ENCODE measurements at places on chromosomes 2 and 18.

DNA sequence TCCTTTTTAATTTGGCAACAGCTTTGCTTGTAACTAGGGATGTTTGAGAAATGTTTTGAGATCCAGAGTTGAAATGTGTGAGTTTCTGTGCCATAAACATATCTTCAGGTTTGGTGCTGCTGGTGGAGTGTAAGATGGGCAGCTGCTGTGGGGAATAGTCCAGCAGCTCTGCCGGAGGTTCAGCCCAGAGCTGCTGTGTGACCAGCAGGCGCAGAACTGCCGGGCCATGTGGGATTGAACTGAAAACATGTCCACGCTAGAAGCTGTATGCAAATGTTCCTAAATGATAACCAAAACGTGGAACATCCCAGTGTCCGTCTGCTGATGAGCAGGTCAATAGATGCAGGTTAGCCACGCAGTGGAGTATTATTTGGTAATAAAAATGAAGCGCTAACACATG is 99.6 kb downstream of the DGKD start:
- peaks cover 100% of the 10 kb centered on the region for H3K36me3 ChIP-seq
- no peak overlapping the region for H3K4me3 ChIP-seq
- no peaks in the 10 kb centered on the region for H3K27me3 ChIP-seq
- DNase-seq = no peak
- H3K27ac ChIP-seq = no peak overlapping the region
- peaks cover 9% of the 10 kb centered on the region for H3K4me1 ChIP-seq

DNA sequence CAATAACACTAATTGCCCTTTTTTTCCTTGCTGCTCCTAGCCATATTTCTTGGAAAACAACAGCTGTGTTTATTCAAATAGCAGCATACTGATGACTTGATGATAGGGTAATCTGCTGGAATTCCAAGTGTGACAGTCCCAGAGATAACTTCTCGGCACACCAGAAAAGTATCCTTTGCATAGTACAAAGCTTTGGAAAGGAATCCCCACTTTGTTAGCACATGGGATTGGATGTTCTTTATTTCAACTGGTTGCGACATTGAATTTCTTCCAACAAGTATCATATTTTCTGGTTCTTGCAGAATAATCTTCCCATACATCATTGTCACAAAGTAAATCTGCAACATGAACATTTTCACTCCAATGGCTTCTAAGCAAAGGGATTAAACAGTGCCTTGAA is 445.8 kb upstream of the ACVR2A start:
- H3K36me3 ChIP-seq = no peaks in the 10 kb centered on the region
- DNase-seq = peak; percentile 23
- no peaks in the 10 kb centered on the region for H3K4me1 ChIP-seq
- H3K27me3 ChIP-seq = no peaks in the 10 kb centered on the region

GRCh38 chr2:151815821-151816489 is 12.3 kb downstream of the ARL5A start:
- H3K27me3 ChIP-seq = no peaks in the 10 kb centered on the region
- H3K4me1 ChIP-seq = no peaks in the 10 kb centered on the region
- no peak overlapping the region for H3K4me3 ChIP-seq
- no peak overlapping the region for H3K27ac ChIP-seq

DNA sequence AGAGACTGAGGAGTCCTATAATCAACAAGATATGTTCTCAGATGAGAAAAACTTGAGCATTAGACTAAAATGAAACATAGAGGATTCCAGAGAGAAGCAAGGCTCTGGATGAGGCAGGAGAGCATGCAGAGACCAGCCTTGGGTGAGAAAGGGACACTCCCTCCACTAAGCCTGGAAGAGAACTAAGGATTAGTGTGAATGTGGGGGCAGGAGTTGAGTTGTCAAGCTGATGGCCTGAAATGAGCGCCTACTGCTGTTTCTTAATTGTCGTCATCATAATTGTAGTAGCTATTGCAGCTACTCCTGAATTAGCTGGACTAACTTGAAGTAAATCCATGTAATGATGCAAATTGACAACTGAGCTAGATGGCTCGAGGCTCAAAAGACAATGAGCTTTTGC is 114.1 kb downstream of the PKP4 start:
- no peaks in the 10 kb centered on the region for H3K36me3 ChIP-seq
- DNase-seq = no peak
- no peak overlapping the region for H3K27ac ChIP-seq

Data from stomach (tissue), 19 donors.